ENCODE measurements at places on chromosomes 16 and 17.

- no peak for DNase-seq
These were observed 18.1 kb downstream of the TMC7 start for GRCh38 chr16:19001788-19002187.

DNA sequence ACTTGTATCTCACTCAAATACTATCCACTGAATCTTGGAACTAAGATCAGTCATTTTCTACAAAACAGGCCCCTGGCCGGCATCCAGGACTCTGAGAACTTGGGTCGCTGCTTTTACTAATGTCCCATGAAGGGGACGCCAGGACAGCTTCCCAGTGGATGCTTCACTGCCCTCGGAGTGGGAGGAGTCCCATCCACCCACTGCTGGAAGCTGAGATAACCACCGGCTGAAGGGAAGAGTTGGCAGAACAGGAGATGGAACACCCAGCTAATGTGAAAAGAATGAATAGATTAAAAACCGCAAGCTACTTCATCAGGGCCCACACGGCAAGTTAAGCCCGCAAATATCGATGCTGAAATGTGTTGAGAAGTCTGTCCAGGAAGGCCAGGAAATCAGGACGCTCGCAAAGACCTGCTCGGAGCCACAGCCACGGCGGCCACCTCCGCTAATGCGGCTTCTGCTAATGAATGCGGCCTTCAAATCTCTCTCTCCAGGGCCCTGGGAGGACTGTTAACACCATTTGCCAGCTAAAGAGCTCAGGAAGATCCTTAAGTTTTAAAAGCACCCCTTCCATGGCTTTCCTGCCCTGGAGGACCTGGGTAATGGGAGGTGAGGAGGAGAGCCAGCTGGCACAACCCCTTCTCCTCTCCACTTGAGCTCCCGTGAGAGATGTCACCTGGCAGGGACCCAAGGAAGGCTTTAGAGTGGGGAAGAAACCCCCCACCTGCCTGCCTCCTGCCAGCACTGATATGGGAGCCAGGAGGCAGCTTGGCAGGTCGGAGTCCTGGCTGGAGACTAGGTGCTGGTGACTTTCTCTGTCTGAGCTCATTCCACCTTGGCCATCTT, 226.6 kb upstream of the RPL38 start:
- DNase-seq, result peak; percentile 58

- no peak for DNase-seq
These were observed 31.7 kb downstream of the PIK3R6 start for GRCh38 chr17:8835631-8836364.

DNA sequence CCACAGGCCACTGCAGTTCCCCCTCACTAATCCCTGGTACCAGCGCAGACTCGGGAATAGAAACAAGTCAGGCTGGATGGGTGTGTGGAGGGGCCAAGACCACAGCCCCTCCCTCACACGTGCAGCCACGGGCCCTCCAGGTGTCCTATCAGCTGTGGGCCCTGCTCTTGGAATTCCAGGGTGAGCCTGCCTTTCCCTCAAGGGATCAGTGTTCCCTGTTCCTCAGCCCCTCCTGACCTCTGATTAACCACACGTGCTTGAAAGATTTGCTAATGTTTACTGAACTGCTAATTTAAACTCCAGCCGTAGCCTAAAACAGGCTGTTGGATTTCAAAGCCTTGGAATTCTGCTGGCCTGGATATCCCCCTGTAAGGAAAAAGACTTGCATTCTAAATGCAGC, 146.4 kb downstream of the SOCS1 start:
- peak; percentile 47 for DNase-seq

DNA sequence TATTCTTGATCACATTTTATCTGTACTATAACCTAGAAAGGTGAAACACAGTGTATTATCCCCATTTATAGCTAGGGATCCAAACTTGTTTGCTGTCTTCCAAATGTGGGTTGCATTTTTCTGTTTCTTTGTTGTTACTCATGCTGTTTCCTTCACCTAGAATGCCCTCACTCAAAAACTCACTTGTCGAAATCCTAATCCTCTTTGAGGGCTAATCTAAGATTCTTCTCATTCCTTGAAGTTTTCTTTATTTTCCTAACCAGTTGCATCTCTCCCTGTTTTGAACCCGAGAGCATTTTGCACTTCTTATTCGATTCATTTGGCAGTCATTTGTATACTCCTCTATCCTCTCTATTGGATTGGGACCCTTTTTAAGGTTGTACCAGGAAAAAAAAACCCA, 9.6 kb downstream of the CALCOCO2 start:
- no peak for DNase-seq

GRCh38 chr17:77905766-77906165, 52.7 kb upstream of the TNRC6C start:
- DNase-seq, result peak; percentile 22

- peak; percentile 58 for DNase-seq
These were observed 166.8 kb downstream of the MAP2K6 start for GRCh38 chr17:69581061-69581961.

GRCh38 chr16:55703003-55704001, 47.5 kb downstream of the SLC6A2 start:
- no peak for DNase-seq

DNA sequence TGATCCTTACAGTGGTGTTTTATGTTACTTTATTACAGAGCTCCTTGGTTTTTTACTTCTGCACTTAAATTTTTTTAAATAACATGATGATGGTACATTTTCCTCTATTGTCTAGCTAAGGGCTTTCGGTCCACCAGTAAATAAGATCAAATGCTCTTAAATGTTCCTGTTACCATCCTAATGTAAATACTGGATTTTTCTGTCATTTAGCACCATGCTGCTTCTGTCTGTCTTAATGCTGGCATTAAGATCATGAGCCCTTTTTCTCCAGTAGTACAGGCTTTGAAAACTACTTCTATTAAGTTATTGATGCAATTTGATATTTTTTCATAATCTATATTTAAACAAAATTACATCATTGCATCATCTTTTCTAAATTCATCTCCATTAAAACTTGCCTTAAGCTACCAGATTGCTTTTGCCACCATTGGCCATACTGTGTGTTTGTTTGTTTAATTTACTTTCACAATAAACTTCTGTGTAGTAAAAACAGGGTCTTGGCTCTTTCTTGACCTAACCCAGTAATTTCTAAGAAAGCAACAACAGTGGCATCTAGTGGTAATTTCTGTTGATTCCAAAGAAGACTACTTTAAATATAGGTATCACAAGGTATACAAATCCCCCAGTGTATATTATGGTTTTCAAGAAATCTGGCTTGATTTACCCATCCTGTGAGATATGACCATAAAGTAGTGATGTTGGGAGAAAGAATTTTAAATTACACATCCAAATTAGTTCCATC, 9.0 kb upstream of the PHAF1 start:
- no peak for DNase-seq
